Large intestine (tissue), 12 donors: ENCODE measurements at places on chromosomes 12 and 14. TPM values are rescaled to one million over a fixed set of nuclear protein-coding genes. Genes with fewer than 3 reads are reported as not detected.
A peak's percentile ranks its signal among the peaks of the same experiment; 100 is the strongest.

The DIO3 gene
- 5.9 TPM for polyA plus RNA-seq

The AKT1 gene
- 97.5 TPM for polyA plus RNA-seq

The CDCA3 gene
- polyA plus RNA-seq, result 29.1 TPM

The LMO3 gene
- polyA plus RNA-seq, result 1.8 TPM

GRCh38 chr14:70020352-70021170 is 141.3 kb downstream of the SMOC1 start:
- no peak for DNase-seq

DNA sequence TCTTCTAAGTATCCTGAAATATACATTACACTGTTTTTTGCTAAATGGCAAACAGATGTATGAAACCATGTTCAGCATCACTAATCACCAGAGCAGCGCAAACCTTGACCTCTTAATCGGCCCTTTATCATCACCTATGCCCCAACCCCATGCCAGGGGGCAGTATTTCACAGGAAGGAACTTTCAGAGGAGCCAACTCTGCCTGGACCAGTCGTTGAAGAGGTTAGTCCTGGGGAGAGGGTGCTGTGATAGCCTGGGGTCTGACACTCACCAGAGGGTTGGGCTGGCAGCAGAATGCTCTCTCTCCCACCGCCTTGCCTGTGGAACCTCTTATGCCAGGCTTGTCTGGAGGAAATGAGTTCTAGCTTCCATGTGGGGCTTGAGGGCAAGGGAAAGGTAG is 411.7 kb downstream of the TMEM117 start:
- DNase-seq, result no peak

DNA sequence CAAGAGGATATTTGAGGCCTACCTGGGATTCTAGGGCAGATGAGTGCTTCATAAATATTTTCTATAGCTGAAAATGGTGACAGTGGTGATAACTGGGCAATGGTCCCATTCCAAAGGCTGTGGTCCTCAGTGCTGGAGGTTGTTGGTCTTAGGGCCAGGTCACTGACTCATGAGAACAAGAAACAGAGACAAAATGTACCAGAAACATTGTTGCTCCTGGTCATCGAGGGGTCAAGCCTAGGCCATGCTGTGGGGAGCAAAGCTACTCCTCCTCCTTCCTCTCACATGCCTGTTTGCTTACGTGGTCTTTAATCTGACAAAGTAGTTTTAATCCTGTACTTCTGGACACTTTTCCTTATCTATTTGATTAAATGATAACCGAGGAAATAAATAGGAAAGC is 33.8 kb downstream of the ERG28 start:
- DNase-seq, result no peak

GRCh38 chr14:89040080-89040459 is 215.6 kb downstream of the TTC8 start:
- no peak for DNase-seq

DNA sequence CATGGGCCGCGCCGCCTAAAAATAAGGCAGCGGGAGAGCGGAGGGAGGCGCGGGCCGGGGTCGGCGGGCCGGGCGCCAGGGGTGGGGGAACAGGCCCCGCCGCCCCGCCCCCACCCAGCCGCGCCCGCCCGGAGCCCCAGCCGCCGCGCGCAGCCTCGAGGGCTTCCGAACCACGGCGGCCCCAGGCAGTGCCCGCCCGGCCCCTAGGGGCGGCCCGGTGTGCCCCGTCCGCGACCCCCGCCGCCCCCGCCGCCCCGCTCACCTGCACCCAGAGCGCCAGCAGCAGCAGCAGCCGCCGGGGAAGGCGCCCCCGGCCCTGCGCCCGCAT is 519 bp downstream of the JAG2 start:
- DNase-seq, result no peak

GRCh38 chr14:95313707-95314106 is 6.0 kb downstream of the CLMN start:
- peak; percentile 93 for DNase-seq

DNA sequence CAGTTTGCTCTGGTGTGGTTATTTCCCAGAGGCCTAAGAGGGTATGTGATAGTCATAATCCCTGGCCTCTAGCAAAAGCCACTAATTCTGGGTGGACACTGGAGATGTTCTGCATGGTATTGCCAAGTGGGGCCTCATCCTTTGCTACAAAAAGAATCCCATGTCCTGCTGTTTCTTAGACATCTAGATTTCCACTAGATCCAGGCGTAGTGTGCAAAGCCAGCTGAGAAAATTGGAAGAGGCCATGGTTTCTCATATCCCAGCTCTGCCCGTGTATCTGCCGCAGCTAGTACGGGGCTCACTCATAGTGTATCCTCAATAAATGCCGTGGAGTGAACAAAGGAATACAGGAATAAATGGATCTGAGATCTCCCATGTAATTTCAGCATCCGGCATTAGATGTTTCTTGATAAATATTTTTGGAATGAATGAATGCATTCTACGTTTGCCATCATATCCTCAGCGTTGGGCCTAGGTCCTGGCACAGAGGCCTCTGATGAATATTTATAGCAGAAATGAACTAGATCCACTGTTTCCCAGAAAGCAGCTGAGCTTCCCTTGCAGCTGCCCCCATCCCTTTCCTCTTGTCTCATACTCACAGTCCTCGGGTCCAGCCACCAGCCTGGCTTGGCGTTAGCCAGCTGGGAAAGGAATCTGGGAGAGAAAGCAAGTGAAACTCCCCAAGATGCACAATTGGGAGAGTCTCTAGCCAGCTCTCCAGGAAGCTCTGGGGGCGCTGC is 76.3 kb upstream of the NOS1 start:
- no peak for DNase-seq

DNA sequence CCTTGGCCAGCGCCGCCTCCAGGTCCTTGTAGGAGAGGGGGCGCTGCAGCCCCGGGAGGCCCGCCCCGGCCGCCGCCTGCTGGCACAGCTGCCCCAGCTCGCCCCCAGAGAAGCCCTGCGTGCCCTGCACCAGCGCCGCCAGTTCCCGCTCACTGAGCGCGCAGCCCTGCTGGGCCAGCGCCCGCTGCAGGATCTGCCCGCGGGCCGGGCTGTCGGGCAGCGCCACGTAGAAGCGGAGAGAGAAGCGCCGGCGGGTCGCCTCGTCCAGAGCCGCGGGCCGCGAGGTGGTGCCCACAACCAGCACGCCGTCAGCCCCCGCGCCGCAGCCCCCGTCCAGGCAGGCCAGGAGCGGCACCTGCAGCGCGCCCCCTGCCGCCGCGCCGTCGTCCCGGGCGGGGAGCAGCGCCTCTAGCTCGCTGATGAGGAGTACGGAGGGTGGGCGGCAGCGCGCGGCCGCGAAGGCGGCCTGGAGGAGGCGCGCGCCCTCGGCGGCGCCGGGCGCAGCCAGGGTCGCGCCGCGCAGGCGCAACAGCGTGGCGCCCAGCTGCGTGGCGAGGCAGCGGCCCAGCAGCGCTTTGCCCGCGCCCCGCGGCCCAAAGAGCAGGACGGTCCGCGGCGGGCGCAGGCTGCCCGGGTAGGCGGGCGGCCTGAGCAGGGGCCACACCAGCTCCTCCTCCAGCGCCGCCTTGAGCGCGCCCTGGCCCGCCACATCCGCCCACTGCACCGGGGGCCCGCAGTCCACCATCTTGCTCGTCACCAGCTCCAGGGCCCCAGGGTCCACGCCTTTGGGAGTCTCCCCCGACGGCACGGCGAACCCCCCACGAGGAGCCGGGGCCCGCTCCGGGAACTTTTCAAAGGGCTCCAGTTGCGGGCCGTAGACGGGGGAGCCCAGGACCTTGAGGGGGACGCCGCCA is 27.7 kb downstream of the FIGNL2 start:
- DNase-seq, result no peak
